ENCODE measurements at places on chromosomes 1 and 21.

GRCh38 chr1:51535006-51535592 is 16.0 kb upstream of the EPS15 start:
- DNase-seq: peak; percentile 14

DNA sequence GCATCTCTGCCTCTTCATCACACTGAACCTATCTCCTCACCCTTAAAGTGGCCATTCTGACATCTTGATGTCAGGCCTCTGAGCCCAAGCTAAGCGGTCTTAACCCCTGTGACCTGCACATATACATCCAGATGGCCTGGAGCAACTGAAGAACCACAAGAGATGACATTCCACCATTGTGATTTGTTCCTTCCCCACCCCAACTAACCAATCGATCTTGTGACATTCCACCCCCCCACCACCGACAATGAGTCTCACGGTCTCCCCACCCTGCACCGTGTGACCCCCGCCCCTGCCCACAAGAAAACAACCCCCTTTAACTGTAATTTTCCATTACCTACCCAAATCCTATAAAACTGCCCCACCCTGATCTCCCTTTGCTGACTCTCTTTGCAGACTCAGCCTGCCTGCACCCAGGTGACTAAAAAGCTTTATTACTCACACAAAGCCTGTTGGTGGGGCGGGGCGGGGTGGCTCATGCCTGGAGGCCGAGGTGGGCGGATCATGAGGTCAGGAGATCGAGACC is 21.0 kb upstream of the PINK1 start:
- no peak for DNase-seq

- no peak for DNase-seq
These were observed 5.9 kb downstream of the PDC start for GRCh38 chr1:186454981-186455380.

DNA sequence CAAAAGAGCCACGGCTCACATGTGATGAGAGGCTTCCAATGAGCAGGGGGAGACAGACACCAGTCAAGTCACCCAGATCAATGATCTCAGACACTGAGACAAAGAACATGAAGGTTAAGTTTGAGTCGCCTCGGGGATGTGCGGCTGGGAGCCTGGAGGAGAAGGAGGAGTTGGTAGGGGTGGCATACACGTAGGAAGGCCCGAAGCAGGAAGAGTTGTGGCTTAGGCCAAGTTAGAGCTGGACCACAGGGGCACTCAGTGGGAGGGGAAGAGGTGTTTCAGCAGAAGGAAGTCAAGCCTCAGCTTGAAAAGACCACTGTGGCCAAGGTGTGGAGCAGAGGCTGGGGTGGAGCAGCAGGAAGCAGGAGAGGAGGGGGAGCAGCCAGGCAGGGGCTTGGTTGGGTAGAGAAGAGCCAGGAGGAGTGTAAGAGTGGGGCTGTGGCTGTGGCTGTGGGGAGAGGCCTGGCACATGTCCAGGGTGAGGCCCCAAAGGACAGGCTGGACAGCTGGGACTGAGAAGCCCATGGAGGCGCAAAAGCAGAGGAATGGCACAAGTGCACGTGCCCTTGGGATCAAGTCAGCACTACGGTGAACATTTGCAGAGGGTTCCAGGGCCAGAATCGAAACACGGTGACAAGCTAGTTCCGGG is 27.6 kb downstream of the CTNNBIP1 start:
- no peak for DNase-seq

DNA sequence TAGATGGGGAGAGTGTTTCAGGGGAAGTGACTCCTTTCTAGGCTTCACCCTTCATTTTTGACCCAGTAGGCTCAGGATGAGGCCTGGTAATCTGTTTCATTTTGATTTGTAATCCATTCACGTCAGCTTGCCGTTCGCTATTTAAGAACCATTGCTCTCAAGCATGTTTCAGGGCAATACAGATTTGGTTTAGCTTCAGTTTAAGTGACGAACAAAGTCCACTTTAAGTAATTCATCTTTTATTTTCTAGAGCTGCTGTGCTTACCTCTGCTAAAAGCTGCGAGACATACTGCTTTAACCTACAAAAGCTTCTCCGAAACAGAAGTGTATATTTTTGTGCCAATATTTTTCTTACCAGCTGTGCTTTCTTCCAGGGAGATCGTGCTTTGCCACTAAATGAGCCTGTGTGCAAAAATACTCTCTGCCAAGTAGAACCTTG is 8.9 kb upstream of the FMO3 start:
- DNase-seq: no peak

- DNase-seq: no peak
These were observed 26.4 kb upstream of the KIAA1614 start for GRCh38 chr1:180886338-180886737.

DNA sequence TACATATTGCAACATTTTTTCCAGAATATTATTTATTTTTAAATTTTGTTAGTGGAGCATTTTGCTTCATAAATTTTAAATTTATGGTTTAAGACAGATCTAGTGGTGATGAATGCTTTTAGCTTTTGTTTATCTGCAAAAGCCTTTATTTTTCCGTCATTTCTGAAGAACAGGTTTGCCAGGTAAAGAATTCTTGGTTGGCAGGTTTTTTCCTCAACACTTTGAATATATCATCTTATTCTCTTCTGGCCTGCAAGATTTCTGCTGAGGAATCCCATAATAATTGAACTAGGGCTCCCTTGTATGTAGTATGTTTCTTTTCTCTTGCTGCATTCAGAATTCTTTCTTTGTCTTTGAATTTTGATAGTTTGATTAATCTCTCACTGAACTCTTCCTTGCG is 50.8 kb upstream of the SAMD13 start:
- no peak for DNase-seq

GRCh38 chr21:37244501-37245095 is 22.5 kb downstream of the VPS26C start:
- DNase-seq: no peak

GRCh38 chr1:14520514-14521163 is 77.8 kb upstream of the KAZN start:
- DNase-seq: no peak

- no peak for DNase-seq
These were observed 2.6 kb upstream of the LUZP1 start for GRCh38 chr1:23171181-23171755.

Measured in stimulated activated CD8-positive, alpha-beta memory T cell treated with anti-CD3 and anti-CD28 coated beads, Interleukin-2, amount 100 ng/mL, for 1 hour (primary cell).